ENCODE measurements at places on chromosomes 12 and 14.
A peak's percentile ranks its signal among the peaks of the same experiment; 100 is the strongest.

DNA sequence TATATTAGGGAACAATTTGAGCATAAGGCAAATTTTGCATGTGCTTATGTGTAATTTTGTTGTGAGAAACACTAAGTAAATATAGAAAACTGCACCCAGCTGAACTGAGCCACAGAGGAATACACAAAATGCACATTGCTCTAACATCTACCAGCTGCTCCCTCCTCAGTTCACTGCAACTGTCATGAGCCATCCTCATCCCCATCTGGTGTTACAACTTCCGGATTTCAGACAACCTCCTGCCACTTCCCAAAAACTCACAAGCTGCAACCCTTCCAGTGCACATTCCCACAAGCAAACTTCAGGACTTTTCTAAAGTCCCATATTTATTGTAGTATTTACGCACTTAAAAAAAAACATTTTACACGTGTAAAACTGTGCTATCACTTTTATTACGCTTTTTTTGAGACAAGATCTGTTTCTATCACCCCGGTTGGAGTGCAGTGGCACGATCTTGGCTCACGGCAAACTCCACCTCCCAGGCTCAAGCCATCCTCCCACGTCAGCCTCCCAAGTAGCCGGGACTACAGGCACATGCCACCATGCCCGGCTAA is 169.1 kb upstream of the TBX3 start:
- DNase-seq: no peak

DNA sequence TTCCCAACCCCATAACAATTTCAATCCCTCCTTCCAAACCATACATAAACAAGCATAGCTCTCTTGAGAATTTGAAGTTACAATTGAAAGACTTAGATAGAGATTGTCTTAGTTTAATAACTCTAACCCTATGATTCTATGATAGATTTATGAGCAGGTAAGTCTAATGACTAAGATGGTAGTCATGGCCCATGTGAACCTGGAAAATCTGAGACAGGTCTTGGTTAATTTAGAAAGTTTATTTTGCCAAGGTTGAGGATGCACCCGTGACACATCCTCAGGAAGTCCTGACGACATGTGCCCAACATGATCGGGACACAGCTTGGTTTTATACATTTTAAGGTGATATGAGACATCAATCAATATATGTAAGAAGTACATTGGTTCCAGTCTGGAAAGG is 248.8 kb downstream of the KCNH5 start:
- DNase-seq: no peak

- DNase-seq: peak; percentile 63
Observed at GRCh38 chr14:99628887-99629618, 15.9 kb upstream of the HHIPL1 start.

GRCh38 chr12:93163260-93164036 is 214.3 kb upstream of the NUDT4 start:
- DNase-seq: no peak

DNA sequence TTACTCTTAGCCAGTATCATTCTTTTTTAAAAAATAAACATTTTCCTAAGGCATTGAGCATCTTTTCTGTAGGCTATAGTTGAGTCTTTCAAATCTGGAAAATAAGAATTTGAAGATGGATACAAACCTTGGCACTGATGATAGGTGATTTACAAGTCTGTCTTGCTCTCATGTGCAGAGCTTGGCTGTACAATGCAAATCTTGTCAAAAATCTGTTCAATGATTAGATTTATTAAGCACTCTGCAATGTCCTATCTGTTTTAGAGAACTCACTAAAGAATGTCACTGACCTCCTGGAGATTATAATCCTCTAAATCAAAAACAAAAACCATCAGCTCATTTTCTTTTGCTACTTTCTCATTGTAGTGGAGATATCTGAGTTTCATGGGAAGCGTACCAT is 42.8 kb upstream of the AMIGO2 start:
- DNase-seq: no peak

DNA sequence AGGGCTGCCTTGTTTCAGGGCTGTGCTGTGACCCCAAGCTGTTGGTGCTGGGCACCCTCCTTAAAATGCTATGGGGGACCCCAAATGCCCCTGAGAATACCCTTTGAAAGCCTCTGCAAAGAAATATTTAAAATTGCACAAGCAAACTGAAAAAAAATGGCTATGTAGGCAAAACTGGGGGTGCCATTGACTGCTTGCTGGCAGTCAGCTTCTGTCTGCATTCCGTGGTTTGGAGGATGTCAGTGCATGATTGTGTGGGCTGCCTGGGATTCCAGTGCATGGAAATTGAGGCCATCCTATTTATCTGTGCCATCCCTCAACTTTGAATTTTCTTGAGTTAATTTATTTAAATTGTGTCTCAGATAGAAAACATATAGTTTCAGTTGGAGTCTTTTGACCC is 113.7 kb upstream of the RTL1 start:
- DNase-seq: no peak
